ENCODE measurements at places on chromosomes 1 and 21.

GRCh38 chr1:111924786-111925185, 64.7 kb downstream of the KCND3 start:
- H3K27me3 ChIP-seq, result peaks cover 5% of the 10 kb centered on the region
- no peak overlapping the region for H3K4me3 ChIP-seq
- no peak overlapping the region for H3K27ac ChIP-seq
- no peaks in the 10 kb centered on the region for H3K36me3 ChIP-seq

- no peaks in the 10 kb centered on the region for H3K4me1 ChIP-seq
- H3K27ac ChIP-seq, result no peak overlapping the region
- H3K27me3 ChIP-seq, result no peaks in the 10 kb centered on the region
- no peak overlapping the region for H3K4me3 ChIP-seq
Measured at GRCh38 chr1:28534671-28535070, 18.2 kb upstream of the TRNAU1AP start.

DNA sequence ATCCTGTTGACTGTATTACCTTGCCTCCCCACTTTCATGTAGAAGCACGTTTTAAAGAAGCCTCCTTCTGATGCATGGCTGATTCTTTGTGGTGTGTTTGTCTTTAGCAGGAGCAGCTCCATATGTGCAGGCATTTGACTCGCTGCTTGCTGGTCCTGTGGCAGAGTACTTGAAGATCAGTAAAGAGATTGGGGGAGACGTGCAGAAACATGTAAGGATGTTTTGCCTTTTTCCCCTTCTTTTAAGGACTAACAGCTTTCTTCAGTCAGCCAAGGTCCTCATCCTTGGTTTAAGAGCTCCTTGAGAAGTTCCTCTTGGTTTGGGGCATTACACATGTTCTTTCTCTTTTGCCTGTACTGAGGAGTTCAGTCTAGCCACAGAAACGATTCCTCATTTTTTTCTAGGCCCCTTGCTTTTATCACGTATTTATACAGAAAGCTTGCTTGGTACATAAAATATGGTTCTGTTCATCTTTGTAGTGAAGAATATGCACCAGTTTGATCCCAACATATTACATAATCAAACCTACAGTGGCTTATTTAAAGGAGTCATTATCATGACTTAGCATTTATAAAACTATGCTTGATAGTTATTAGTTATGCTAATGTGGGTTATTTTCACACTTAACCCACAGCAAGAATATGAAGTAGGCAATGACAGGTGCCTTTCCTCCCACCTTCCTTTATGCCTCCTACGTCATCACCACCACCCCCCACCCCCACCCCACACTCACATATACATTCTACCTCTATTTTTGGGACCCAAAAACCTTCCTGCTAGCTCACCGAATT, 19.6 kb downstream of the CAP1 start:
- peak overlapping the region; percentile 58 for H3K27ac ChIP-seq
- H3K27me3 ChIP-seq, result no peaks in the 10 kb centered on the region
- no peak for DNase-seq
- peaks cover 92% of the 10 kb centered on the region for H3K4me1 ChIP-seq
- peak overlapping the region; percentile 16 for H3K4me3 ChIP-seq
- peaks cover 26% of the 10 kb centered on the region for H3K36me3 ChIP-seq

GRCh38 chr21:31075848-31076247, 37.6 kb upstream of the KRTAP19-8 start:
- no peak overlapping the region for H3K27ac ChIP-seq
- no peaks in the 10 kb centered on the region for H3K36me3 ChIP-seq
- no peaks in the 10 kb centered on the region for H3K27me3 ChIP-seq
- no peak for DNase-seq
- no peaks in the 10 kb centered on the region for H3K4me1 ChIP-seq
- no peak overlapping the region for H3K4me3 ChIP-seq

GRCh38 chr1:161840363-161840762, 74.2 kb downstream of the ATF6 start:
- H3K27ac ChIP-seq, result no peak overlapping the region
- no peaks in the 10 kb centered on the region for H3K4me1 ChIP-seq
- no peaks in the 10 kb centered on the region for H3K27me3 ChIP-seq
- DNase-seq, result no peak

DNA sequence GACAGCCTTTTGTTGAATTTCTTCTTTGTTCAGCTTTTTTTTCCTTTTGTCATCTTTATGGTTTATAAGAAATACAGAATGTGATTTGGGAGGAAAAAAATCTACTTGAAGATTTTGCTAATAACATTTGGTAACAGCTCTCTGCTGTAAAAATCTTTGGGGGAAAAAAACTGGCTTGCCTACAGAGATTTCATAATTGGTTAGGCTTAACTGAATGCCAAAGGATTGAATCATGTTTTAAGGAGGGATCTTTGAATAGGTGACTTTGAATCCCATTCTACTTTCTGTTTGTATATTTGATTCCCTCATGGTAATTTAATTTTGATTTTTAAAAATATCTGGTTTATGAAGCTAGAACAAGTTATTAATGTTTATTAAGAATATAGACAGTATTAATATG, 3.2 kb downstream of the BTF3L4 start:
- H3K4me1 ChIP-seq, result peaks cover 27% of the 10 kb centered on the region
- H3K36me3 ChIP-seq, result peaks cover 10% of the 10 kb centered on the region
- H3K27ac ChIP-seq, result no peak overlapping the region
- H3K4me3 ChIP-seq, result no peak overlapping the region
- no peak for DNase-seq
